ENCODE measurements at places on chromosomes 7 and 10.
A peak's percentile ranks its signal among the peaks of the same experiment; 100 is the strongest.

GRCh38 chr7:137434946-137435345 lies 91.4 kb upstream of the PTN start:
- no peak for DNase-seq

DNA sequence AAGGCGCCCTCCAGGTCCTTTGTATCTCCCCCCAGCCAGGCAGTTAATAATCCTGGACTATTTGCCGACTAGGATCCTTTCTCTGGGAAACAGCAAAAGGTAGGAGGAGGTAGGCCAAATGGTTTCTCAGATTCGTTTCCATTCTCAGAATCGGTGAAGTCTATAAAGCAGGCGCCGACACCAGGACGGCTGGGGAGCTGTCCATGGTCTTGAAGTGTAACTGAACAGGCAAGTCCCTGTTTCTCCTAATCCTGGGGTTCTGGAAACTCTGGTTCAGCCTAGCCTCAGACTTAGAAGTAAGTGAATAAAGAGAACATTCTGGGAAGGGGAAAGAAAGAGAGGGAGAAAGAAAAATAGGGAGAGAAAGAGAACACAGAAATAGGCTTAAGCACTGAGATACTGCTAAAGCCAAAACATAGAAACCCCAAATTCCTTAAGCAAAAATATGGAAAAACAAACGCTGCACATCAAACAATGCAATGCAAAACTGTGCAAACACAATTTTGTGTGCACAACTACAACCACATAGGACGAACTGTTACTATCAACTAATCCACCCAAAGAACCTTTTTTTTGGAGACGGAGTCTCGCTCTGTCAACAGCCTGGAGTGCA lies 11.1 kb upstream of the INA start:
- no peak for DNase-seq

DNA sequence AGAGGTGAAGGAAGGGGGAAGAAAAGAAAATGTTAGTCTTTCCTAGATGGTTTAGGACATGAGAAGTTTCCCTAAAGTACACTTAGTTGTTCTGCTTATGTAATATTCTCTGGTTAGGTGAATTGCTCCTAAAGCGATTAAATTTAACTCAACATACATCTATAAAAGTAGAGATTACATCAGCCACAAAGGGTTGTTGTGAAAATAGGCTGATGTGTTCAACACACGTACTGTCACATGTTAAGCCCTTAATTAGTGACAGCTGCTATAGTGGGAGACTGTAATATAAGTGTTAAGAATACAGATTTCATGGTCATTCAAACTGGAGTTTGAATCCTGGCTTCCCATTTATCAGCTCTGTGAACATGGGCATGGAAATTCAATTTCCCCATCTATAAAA lies 12.8 kb downstream of the HECTD2 start:
- DNase-seq, result no peak

DNA sequence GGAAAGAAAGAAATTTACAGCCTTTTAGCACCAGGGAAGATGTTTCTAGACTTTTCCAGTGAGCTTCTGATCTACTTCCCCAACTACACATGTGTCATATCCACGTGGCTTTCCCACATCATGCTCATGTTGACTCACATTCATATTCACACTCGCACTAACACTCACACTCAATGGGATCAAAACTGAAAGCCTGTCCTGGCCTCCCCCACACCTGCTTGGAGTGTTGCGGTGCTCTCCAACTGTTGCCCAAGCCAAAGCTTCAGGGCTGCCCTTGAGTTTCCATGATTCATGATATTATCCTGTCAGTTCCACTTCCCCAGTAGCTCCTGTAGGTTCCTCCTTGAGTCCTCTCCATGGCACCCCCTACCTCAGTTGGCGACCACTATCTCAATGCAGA lies 444.4 kb downstream of the GATA3 start:
- no peak for DNase-seq

- no peak for DNase-seq
These were observed 71.2 kb downstream of the GRB10 start for GRCh38 chr7:50711271-50712175.

DNA sequence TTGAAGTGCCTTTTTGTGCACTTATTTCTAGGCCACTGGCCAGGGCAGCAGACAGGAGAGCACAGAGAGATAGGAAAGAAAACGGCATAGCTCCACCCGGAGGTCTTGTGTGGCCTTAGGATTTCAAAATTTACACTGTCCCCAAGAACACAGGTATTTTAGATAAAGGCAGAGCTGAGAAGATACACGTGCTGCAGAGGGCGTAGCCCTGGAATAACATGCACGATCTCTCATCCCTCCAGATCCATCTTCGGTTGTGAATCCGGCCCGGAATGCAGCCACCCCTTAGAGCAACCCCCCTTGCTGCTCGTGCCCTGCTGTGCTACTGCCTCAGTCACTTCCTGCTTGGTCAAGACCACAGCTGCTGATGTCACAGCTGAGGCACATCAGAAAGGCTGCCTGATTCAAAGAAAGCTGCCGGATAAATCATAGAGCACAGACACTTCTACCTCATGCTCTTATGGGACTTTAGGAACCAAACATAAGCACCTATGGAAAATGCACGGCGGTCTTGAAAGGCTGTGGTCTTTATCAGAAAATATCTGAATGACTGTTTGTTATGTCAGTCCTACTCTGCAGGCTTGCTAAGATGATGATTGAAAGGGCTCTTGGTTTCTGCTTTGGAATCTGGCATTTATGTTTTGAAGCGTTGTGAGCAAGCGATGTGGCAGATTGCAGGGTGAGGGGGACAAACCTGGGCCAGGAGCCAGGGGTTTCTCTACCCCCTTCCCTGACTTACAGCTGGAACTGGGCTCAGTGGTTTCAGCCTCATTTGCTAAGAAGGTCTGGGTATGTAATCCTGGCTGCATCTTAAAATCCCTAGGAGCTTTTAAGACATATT lies 152.0 kb downstream of the SVIL start:
- peak; percentile 72 for DNase-seq

GRCh38 chr10:131092386-131092785 lies 219.1 kb downstream of the TCERG1L start:
- DNase-seq, result no peak

GRCh38 chr10:49163741-49164140 lies 24.4 kb downstream of the TMEM273 start:
- DNase-seq, result peak; percentile 67
